Activated CD4-positive, alpha-beta T cell treated with anti-CD3 and anti-CD28 coated beads for 24 hours (primary cell): ENCODE measurements at places on chromosomes 2 and 18.

- DNase-seq: no peak
Measured at GRCh38 chr18:2776601-2777000, 70.2 kb upstream of the EMILIN2 start.

DNA sequence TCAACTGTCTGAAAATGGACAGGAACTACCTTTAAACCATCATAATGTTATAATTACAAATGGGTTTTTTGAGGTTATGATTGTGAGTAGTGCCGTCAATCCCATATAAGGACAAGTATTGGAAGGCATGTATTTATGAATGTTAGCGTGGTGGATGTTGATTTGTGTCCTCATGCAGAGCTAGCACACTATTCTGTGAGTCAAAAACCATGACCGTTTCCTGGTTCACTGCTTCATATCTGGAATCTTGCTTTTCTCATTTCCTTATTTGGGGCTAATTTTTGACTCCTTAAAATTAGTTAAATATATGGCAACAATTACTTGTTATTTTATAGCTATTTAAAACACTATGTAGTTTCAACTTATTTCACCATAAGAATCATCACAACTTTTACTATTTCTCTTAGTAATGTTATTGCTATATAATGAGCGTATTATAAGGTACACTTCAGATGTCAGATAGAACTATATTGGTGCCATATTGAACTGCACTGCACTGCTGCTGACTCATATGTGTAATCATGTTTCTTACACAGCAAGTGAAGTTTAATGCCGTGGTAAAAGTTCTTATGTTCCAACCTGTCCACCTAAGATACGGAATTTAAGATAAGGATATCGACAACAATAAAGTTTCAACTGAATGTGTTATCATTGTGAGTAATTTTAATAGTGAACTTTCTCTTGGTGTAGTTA, 192.8 kb downstream of the PTGR3 start:
- DNase-seq: no peak

GRCh38 chr2:3480352-3481010, 38.9 kb downstream of the ADI1 start:
- no peak for DNase-seq

DNA sequence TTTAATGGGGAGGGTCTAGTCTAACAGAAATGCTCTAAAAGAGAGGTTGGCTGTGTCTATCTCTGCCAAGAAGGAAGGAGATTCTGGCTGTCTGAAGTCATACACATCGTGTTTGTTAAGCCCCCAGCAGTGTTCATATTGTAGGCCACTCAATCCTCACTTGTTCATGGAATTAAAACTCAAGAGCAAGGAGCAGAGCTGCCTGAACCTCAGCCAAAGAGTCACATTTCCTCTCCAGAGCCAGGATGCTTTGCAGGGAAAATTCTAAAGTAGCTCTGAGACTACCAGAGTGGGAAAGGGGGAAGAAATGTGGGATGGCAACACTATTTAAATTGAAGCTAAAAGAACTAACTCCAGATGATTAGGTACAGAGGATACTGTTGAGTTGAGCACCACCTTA, 190.7 kb upstream of the CXCR4 start:
- no peak for DNase-seq

DNA sequence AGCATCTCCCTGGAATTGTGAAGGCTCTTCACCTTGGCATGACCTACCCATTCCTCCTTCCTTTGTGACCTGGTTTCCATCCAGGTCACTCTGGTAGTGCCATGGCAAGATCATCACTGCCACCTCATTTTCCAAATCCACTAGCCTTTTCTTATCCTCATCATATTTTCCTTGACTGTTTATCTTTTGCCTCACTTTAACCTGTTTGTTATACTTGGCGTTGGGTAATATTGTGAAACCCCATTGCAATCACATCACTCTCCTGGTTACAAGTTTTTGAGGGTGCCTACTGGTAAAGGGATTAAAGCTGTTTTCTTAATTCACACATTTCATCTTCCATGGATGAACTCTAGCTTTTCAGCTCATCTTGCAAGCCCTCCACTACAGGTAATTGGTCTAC, 39.1 kb upstream of the IGFBP2 start:
- no peak for DNase-seq

DNA sequence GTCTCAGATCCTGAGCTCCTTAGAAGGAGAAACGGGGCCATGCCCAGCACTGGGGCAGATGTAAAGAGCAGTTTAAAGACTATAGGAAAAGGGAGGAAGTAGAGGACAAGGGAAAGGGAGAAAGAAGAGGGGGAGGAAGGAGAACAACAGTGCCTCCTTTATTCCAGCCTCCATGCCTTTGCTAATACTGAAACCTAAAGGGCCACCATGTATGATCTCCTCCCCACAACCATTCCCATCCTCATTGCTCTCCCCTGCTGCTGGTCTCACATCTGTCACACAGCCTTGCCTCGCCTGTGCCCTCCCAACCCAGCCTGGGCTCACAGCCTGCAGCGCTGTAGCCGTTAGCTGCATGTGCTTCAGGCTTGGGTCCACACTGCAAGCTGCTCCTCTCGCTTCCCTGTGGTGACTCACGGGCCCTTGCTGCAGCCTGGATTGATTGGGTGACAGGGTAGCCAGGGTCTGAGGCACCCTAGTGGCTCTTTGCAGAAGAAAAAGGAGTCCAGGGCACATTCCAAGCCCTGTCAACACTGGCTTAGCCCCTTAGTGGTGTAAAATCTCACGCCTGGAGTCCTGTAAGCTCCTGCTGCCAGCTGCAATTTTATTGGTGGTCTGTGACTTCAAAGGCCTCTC, 281.9 kb downstream of the SRBD1 start:
- DNase-seq: no peak

GRCh38 chr2:3349211-3349693, 28.4 kb downstream of the EIPR1 start:
- no peak for DNase-seq

DNA sequence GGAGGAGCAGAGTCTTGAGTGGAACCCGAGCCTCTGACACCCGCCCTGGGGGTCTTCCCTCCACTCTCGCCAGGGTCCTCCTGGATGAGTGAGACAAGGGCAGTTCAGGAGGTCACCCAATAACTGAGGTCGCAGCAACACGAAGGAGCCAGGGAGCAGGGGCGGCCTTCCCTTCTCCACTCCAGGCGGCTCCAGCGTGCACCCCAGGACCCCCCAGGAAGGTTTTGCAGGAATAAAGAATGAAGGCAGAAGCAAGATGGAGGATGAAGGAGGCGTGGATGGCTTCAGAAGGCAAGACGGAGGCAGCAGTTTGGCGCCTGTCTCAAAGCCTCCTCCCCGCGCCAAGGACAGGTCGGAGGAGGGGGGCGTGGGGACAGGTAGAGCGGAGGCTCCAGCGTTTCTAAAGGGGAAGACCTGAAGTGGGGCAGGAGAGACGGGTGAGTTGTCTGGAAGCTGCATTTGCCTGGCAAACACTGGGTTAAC, 579 bp upstream of the ITM2C start:
- DNase-seq: no peak

DNA sequence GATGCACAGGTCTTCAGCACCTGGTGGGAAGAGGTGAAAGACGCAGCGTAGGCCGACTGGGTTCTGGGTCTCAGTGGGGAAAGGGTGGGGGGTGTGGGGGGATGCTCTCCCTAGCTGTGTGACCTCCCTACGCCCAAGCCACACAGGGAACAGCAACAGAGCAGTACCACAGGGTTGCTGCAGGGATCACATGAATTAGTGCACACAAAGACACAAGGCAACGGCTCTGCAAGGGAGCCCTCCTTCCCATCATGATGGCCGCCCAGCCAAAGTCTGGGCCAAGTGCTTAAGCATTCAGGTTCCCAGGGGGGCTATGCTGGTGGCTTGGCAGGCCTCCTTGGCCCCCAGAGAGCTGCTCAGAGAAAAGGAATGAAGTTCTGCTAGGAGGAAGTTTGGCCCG, 28.2 kb upstream of the GBX2 start:
- DNase-seq: no peak

DNA sequence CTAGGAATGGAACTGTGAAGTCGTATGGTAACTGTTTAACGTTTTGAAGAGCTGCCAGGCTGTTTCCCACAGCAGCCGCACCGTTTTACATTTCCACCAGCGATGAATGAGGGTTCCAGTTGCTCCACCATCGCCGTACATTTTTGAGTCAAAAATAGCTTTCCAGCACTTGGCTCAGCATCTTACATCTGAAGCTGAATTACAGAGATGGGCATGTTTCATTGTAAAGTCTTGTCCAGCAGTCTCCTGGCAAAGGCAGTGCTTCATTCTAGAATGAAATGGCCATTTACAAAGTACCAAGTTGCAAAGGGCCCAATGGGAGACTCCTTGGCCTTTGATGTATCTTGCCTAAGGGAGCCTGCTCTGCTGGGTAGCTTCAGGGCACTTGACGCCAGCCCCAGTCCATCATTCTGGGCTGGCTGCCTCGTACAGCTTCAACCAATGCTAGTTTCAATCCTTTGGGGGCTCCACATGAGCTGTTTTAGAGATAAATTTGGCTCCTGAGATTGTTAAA, 45.1 kb downstream of the ATIC start:
- no peak for DNase-seq

GRCh38 chr2:124035001-124035400, 9.9 kb downstream of the CNTNAP5 start:
- no peak for DNase-seq

DNA sequence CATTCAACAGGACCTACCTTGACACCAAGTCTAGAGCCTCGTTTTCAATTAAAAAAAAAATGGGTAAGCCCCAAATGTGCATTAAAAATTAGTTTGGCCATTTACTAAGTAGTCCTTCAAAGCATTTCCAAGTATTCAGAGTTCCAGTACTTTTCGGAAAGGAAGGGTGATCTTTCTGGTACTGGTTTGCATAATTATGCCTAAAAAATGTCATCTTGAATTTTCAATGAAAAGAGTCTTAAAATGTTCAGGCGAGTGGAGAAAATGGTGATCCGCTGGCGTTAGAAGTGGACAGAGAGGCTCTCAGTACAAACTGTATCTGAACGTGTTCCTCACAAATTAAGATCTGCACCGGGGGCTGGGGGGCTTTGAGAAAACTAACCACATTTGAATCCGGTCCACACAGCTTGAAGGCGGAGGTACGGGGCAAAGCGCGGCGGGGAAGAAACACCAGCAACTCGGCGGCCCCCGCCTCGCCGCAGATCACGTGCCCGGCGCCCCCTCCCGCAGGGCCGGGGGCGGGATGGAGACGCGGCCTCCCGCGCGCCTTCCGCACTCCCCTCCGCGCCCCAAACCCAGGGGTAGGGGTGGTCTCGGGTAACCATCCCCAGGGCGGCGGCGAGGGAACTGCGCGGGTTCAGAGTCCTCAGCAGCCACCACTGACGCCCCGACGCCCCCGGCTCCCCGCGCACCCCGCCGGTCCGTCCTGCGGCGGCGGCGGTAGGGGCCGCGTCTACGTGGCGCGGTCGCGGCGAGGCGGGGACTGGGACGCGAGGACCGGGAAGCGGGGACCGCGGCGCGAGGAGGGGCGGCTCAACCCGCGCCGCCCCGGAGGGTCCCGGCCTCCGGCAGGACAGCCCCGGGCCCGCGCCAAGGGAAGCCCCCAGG, 564 bp downstream of the LPIN2 start:
- DNase-seq: peak; percentile 28

DNA sequence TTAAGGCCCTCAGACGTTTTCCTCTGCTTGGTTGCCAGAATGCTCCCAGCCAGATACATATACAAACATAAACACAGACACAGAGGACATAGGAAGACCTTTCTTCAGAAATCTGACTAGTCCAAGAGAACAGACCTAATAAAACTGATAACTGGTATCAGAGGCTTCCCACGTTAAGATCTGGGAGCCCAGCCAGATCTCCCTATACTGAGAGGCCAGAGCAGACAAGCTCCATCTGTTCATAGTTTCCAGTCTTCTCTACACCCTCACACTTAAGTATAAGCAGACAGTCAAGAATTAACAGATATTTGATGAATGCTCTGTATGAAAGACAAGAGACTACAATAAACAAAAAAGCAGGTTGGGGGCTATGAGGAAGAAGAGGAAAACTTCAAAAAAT, 240.5 kb upstream of the CHAC2 start:
- no peak for DNase-seq

- no peak for DNase-seq
Measured at GRCh38 chr18:66754335-66754734, 150.4 kb upstream of the CDH19 start.

DNA sequence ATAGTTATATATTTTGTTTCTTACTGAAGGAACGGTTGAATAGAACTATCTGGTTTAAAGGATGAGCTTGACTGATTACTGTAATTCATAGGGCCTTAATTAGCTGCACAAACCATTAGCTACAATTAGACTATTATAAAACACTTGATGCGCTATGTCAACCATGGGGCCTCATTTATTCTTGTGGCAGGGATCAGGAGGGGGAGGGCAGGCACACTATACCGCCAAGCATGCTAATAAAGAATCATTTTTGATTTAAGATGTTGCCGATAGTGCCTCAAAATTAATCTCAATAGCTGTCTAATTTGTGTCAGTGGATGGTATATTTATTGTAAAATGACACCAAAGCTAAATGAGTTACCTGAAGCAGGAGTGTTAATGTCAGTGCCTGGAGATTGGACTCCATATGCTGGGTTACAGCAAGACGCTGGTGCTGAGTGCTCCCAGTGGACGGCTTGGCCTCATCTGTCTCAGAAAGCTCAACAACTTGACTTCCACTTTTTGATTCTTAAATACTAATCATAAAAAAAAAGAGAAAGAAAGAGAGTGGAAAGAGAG, 1007.0 kb upstream of the CELF4 start:
- DNase-seq: no peak

- no peak for DNase-seq
Measured at GRCh38 chr2:221426929-221427328, 145.2 kb downstream of the EPHA4 start.
